ENCODE measurements at places on chromosomes 3 and 15. TPM values are rescaled to one million over a fixed set of nuclear protein-coding genes. Genes with fewer than 3 reads are reported as not detected.

GRCh38 chr3:116000311-116000710 lies 377.0 kb downstream of the GAP43 start:
- DNase-seq, result no peak

- DNase-seq, result no peak
Measured at GRCh38 chr3:52171514-52172261, 17.5 kb upstream of the POC1A start.

- DNase-seq, result no peak
Measured at GRCh38 chr15:58383876-58384275, 47.9 kb upstream of the LIPC start.

DNA sequence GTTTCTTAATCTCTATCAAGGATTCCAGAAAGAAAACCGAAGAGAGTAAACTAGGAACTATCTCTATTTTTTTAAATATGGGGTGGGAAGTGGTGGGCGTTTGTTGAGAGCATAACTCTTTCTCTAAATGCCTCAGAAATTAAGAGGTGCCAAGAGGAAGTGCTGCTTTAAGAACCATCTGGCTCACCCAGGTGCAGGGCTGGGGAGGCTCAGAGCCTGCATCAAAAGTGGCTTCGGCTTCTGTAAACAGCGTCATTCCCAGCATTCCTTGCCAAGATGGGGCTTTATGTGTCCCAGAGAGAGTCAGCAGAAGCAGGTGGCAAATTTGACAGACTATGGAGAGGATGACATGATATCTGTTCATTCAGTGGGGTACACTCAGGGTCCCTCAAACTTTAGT lies 123.3 kb upstream of the BFSP2 start:
- no peak for DNase-seq

The FBXL2 gene
- 38.3 TPM for total RNA-seq

- DNase-seq, result no peak
Measured at GRCh38 chr15:29633971-29634370, 188.3 kb downstream of the TJP1 start.

- no peak for DNase-seq
Measured at GRCh38 chr15:69225355-69226022, 65.1 kb downstream of the GLCE start.

All from testis (tissue), 5 donors.